ENCODE measurements at places on chromosomes 3 and 15.
A peak's percentile ranks its signal among the peaks of the same experiment; 100 is the strongest.

- no peak for DNase-seq
Observed at GRCh38 chr3:186442162-186442561, 80.1 kb upstream of the DGKG start.

DNA sequence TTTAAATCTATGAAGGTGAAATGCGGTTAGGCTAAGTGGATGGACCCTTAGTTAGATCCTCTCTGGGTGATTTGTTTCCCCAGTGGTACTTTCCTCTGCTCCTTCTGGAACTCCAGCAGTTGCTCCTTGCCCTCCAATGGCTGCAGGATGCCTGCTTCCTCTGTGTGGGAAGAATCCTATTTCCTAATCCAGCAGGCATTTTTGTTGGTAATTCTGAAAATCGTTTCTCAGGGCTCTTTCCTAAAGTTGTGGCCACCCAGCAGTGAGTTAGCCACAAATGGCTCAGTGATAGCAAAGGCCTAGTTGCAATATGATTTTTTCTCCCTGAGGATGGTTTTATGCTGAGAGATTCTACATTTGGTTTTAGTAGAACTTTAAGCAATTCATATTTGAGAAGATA, 332.3 kb upstream of the C2CD4B start:
- DNase-seq, result no peak

DNA sequence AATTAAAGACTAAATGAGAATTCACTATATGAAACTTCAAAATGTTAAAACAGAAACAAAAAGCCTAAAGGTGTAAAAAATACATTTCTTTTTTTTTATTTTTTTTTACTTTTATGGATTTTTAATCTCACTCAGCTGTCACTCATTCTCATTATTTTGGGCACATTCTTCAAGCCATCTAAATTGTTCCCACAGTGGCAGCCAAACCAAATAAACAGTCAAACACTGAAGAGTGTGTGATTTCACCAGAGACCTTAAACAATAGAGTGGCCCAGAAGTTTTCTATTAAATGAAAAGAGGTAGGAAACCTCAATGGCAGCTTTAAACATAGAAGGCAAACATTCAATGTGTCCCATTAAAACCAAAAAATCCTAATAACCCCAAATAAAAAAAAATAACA, 616.1 kb downstream of the OTOL1 start:
- DNase-seq, result no peak

DNA sequence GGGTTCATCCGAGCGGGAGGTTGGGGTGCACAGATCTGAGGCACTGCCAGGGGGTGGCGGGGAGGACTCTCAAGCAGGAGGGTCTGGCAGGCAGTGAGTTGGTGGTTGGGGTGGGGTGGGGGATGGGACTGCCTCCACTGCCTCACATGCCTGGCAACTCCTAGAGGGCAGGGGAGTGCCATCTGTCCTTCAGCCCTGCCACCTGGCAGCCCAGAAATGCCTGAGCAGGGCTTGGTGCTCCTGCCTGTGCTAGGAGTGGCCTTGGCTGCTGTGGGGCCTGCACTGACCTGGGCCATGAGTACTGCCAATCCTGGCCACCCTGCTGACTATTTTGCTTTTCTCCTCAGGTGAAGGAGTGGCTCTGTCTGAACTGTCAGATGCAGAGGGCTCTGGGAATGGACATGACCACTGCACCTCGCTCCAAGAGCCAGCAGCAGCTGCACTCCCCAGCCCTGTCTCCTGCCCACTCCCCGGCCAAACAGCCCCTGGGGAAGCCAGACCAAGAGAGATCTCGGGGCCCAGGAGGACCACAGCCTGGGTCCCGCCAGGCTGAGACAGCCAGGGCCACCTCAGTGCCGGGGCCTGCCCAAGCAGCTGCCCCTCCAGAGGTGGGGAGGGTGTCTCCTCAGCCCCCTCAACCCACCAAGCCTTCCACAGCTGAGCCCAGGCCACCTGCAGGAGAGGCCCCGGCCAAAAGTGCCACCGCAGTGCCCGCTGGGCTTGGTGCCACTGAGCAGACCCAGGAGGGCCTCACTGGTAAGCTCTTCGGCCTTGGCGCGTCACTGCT, 32.0 kb upstream of the APEH start:
- DNase-seq, result no peak

DNA sequence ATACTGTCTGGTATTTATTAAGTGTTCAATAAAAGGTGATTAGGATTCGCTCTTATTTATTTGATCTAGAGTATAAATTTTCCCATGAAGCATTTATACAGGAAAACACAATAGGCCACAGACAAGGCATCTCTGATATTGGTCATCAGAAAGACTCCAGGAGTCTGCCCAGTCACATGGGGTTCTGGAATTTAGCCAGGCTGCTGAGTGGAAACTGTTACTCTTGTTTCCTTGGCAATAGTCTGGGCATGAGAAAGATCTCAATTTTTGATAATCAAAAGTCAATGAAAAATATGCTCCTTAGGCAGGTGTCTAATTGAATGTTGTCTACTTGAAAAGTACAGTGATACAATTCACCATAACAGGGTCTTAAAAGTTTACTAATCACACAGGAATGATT, 161.2 kb downstream of the FRMD5 start:
- no peak for DNase-seq

- no peak for DNase-seq
Observed at GRCh38 chr15:77145370-77145769, 74.5 kb upstream of the TSPAN3 start.

GRCh38 chr3:159928666-159929065, 60.0 kb upstream of the IL12A start:
- DNase-seq, result no peak

GRCh38 chr3:156149876-156150275, 29.5 kb downstream of the KCNAB1 start:
- no peak for DNase-seq

GRCh38 chr3:128681369-128681829, 30.8 kb upstream of the RPN1 start:
- DNase-seq, result no peak

- no peak for DNase-seq
Observed at GRCh38 chr3:194245975-194246561, 105.1 kb downstream of the CPN2 start.

- no peak for DNase-seq
Observed at GRCh38 chr3:27927882-27928281, 205.8 kb upstream of the EOMES start.

GRCh38 chr15:69161079-69161877, 843 bp downstream of the GLCE start:
- DNase-seq, result peak; percentile 19

DNA sequence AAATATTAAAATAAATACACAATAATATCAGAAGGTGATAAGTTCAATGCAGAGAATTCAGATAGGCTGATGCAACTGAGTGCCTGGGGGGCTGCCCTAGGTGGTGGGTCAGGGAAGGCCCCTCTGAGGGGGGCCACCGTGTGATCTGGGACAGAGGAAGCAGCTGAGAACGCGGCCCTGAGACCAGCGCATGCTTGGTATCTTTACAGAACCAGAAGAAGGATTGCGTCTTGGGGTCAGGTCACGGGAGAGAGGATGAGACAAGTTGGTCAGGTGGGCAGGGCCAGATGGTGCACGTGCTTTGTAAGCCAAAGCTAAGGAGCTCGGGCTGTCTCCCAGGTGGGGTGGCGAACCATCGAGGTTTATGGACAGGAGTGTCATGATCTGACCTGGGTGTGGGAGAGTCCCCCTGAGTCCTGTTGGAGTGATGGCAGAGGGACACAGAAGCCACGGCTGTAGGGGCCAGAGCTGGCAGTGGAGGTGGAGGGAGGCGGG, 121.2 kb downstream of the ETFA start:
- DNase-seq, result no peak

GRCh38 chr3:58993547-58993946, 56.3 kb downstream of the CFAP20DC start:
- DNase-seq, result no peak

GRCh38 chr3:89955156-89955555, 847.7 kb downstream of the EPHA3 start:
- no peak for DNase-seq

DNA sequence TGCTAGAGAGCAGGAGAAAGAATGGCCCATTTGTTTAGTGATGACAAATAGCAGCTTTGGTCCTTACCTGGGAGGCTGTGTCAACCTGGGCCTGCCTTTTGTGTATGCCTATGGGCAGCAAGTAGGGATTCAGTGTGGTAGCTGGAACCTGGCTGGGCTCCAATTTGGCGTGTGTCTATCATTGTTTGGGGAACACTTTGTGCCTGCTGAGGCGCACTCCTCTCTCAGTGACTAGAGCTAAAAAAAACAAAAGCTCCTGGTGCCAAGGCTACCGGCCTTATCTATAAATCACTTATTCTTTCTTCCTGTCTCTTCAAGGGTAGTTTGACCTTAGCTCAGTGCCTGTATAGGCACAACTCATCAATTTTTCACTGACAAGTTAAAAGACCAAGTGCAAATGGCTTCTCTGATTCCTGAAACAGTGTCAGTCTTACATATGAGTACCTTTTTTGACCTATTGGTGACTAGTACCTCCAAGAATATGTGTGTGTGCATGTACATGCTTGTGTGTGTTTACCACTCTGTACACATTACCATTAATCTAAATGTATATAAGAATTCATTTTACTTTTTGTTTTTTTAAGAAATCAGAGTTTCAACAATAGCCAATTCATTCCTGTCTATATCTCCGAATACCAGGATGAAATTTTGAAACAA, 54.6 kb downstream of the GMNC start:
- DNase-seq, result no peak

DNA sequence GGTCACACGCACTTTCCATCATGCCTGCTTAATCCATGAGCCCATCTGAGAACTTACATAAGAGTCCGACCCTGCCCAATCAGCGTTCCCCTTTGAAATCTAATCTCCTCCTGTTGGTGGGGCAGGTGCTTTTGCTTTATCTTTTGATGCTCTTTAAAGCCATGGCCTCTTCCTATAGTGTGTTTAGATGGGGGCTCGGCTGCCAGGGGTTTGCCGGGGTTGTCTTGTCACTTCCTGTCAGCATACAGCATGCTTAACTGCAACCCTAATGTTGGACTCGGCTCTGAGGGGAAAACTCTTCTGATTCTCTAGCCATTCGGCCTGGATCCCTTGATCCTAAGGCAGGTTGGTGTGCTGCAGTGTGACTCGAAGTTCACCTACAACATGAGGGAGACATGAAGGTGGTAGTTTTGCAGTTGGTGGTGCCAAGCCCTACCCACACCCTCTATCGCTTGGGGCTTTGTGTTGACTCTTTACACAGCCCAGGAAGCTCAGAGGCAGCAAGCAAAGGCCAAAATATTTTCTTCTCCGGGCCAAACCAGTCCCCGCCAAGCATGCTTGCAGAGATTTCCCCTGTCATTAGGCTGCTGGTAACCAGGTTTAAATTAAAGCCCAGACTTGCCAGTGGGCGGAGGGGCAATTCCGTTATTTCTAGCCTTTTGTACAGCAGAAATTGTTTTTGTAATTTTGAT, 218.7 kb downstream of the FEZF2 start:
- no peak for DNase-seq

DNA sequence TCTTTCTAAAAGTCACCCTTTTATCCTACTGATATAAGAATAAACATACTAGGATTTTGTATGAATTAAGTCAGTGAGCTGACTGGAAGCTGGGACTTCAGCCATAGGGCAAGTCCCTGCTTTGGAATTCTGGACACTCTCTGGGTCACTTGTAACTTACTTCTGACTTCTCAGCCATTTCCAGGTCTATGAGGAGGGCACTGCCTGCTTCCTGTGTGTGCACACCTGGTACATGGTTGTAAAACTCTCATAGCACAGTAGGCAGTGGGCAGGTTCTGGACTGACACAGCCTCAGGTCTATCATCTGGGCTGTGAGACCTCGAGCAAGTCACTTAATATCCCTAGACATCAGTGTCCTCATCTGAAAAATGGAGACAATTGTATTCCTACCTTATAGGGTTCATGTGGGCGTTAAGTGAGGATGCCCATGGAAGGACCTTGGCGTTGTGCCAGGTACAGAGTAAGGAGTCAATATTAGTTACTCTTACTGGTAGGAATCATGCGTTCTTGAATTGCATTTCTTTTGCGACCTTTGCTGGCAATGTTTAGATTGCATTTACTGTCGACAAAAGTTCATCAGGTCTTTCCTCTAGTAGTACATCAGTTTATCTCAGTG, 27.5 kb upstream of the TGM5 start:
- no peak for DNase-seq

DNA sequence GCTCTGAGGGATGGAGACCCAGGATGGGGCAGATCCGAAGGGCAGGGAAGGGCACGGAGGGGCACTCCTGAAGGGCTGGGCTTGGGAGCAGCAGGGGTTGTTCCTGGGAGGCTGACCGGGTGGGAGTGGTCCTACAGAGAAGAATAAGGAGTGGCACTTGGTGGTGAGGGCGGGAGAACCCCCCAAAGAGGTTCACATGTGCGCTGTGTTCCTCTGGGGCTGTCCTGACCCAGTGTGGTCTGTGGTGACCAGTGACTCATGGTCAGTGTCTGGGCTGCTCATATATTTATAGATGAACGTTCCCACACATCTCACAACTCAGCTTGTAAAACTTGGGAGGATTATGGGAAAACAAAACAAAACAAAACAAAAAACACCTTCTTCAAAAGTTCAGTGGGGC, 10.0 kb downstream of the TRPM1 start:
- no peak for DNase-seq

DNA sequence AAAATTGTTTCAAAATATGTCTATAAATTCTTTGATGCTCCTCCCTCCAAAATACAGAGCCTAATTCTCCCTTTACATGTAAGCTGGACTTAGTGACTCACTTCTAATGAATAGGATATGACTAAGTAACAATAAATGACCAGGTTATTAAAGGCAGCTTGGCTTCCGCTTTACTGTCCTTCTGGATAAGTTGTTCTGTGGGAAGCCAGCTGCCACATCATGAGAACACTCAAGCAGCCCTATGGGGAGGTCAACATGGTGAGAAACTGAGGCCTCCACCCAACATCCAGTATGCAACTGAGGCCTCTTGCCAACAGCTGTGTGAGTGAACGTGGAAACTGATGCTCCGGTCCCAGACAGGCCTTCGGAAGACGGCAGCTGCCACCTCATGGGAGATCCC, 247.3 kb upstream of the CHRM5 start:
- no peak for DNase-seq

DNA sequence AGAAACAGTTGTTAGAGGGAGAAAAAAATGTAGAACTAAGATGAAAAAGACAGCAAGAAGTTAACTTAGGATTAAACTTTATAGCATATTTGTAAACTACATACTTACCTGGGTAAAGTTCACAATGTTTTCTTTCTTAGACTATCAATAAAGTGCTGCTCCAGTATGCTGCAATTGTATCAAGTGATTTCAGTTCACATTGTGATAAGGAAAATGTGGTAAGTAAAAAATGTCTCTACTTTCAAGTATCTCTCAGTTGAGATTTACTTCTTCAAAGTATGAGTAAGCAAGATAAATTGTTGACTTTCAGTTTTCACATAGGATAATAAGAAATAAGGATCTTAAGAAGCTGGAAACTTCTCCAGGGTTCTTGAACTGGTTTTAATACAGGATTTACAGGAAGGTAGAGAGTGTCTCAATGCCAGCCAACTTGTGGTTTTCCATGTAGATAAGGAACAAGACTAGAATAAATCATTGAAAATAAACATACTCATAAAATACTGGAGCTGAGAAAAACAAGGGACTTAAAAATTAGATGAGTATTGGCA, 528.8 kb downstream of the UNC13C start:
- DNase-seq, result no peak

- DNase-seq, result no peak
Observed at GRCh38 chr3:30498587-30498967, 107.8 kb upstream of the TGFBR2 start.

GRCh38 chr3:119659606-119660291, 640 bp downstream of the POPDC2 start:
- DNase-seq, result no peak

All from naive thymus-derived CD4-positive, alpha-beta T cell (primary cell).